ENCODE measurements at places on chromosomes 3 and 15.

DNA sequence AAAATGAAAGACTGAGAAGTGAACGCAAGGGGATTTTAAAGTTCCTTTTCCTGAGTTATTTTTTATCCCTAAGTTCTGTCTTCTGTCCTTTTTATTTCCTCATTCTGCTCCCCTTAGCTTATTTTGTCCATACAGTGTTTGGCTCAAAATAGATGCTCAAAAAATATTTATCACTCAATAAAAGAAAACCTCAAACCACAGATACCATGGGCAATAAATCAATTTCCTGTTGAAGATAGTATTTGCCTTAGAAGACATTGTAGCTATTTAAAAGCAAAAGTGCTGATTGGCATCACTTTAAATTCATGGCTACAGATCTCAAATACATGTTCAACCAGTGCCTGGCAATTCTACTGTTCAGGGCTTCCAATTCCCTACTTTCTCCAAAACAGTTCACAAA lies 316.5 kb upstream of the ADAMTS9 start:
- no peak for DNase-seq

- no peak for DNase-seq
Observed at GRCh38 chr3:166190360-166190759, 353.1 kb upstream of the BCHE start.

GRCh38 chr3:188759336-188760005 lies 412.3 kb upstream of the TPRG1 start:
- DNase-seq, result no peak

DNA sequence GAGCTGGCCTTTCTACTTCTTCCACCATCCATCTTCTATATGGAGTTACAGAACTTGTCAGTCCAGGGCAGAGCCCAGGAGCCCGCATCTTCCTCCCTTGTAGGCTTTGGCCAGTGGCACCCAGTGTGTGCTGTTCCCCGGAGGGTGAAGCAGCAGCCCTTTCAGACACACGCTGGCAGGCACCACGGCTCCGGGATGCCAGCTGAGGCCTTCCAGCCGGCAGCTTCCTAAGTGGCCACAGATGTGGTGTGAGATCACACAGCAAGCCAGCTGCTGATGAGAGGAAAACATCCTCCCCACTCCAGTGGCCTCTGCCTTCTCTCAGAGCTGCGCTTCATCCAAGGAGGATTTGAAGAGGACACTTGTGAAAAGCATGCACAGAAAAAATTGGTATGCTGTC lies 24.1 kb downstream of the CRABP1 start:
- no peak for DNase-seq

GRCh38 chr3:51974277-51974962 lies 444 bp upstream of the ABHD14A start:
- DNase-seq, result no peak

- no peak for DNase-seq
Observed at GRCh38 chr3:89315750-89316470, 208.5 kb downstream of the EPHA3 start.

- peak; percentile 55 for DNase-seq
Observed at GRCh38 chr15:27059610-27060202, 88.7 kb downstream of the GABRG3 start.

- DNase-seq, result no peak
Observed at GRCh38 chr3:101155825-101156224, 162.6 kb upstream of the ABI3BP start.

GRCh38 chr15:33064878-33065277 lies 129.6 kb downstream of the FMN1 start:
- DNase-seq, result no peak

DNA sequence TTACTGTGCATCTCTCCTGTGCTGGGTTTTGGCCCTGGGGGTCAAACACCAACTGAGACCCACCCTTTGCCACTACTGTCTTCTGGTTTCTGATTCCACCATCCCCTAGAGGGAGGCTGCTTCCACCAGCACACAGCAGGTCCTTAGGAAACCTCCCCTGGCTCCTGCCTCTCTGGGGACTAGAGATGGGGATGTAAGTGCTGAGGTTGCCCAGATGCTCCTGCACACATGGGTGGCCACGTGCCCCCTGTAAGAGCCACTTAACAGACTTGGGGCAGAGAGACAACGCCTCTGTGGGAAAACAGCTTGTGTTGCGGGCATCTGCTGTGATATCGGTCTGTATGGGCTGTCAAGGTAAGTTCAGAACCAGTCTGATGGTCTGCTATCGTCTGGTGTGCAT lies 83.4 kb downstream of the ATP2B2 start:
- no peak for DNase-seq

- no peak for DNase-seq
Observed at GRCh38 chr15:31080591-31081014, 20.9 kb downstream of the TRPM1 start.

- DNase-seq, result no peak
Observed at GRCh38 chr15:101246824-101247745, 4.8 kb downstream of the CHSY1 start.

GRCh38 chr3:125109536-125109925 lies 53.7 kb upstream of the HEG1 start:
- DNase-seq, result no peak

GRCh38 chr3:150605998-150606641 lies 3.0 kb downstream of the SELENOT start:
- DNase-seq, result no peak

- no peak for DNase-seq
Observed at GRCh38 chr15:67925182-67925581, 85.3 kb upstream of the RNU6-1 start.

DNA sequence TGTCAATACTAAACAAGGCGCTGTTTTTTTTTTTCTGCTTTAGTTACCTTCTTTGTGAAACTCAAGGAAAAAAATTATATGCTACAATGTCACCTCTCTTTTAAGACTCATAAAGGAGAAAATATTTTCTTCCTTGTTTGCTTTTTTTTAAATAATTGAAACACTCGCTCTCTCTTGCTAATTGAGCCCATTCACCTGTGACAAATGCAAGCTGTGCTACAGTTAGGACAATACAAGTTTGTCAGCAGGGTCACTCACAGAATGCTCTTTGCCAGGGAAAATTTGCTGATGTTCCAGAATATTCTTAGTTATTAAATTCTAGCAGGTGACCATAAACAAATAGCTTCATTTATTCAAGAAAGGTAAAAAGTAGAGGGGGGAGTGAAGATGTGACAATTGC lies 375.9 kb upstream of the DPPA4 start:
- DNase-seq, result no peak

DNA sequence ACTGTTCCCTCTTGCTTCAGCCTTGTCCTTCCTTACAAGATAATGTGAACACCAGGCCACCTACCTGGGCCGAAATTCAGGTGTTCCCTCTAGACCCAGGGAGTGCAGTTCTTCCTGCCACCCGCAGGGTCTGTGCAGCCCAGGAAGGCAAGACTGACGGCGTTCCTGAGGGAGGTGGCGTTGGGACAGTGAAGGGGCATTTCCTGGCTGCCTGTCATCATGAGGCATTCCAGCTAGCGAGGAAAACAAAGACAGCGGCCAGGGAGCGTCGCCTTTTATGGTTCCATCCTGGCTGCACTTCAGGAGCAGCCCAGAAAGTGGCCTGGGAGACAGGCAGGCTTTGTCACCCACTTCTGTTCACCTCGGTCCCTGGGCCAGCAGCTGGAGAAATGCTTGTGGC lies 84.8 kb upstream of the WNT5A start:
- DNase-seq, result peak; percentile 38

GRCh38 chr15:81516461-81516860 lies 142.4 kb upstream of the TMC3 start:
- DNase-seq, result no peak

GRCh38 chr15:58741032-58741431 lies 8.5 kb downstream of the ADAM10 start:
- no peak for DNase-seq

- peak; percentile 12 for DNase-seq
Observed at GRCh38 chr3:140051019-140051957, 116.3 kb downstream of the CLSTN2 start.

- DNase-seq, result no peak
Observed at GRCh38 chr3:152696962-152697361, 138.0 kb upstream of the P2RY1 start.

- no peak for DNase-seq
Observed at GRCh38 chr15:44736181-44736765, at the start of gene TRIM69. TRIM69 (plus strand) TSS chr15:44736528; CDS start chr15:44736705, 177 bp downstream.

- peak; percentile 20 for DNase-seq
Observed at GRCh38 chr3:105368566-105369499, 2.1 kb downstream of the ALCAM start.

GRCh38 chr3:107619549-107619948 lies 96.8 kb downstream of the BBX start:
- DNase-seq, result no peak

- no peak for DNase-seq
Observed at GRCh38 chr15:98743177-98743576, 94.8 kb downstream of the IGF1R start.

GRCh38 chr15:95975212-95975611 lies 355.3 kb upstream of the NR2F2 start:
- DNase-seq, result no peak

DNA sequence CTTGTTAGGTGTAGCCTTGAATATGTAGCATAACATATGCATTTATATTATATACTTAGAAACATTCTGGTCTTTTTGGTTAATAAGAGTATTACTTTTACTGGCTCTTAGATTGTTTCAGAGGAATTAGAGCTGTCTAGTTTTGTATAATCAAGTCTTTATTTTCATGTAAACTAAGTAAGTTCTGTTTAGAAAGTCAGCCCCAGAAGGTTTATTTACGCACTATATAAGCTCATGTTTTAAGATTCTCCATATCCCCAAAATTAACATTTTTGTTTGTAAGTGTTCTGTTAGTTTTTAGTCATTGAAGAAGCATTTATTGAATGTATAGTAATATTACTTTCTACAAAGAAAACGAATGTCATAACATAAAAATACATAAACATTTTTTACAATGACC lies 158.1 kb downstream of the HCN4 start:
- no peak for DNase-seq
